D721Med (cell line): ENCODE measurements at places on chromosomes 6 and 20.

DNA sequence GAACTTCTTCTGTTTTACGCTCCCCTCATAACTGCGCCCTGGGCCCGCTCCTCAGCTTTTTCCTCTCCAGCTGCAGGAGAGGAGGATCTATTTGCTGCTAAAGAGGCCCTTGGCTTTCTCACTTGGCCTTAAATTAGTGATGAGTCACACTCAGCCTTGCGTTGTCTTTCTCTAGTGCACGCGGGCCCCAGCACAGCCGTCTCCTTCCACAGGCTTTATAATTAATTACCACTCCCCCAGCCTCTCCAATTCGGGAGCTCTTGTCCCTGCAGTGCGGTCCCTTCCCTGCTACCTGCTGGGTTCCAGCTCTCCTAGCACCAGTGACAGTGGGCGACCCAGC is 25.2 kb downstream of the PACSIN1 start:
- DNase-seq: no peak

- DNase-seq: no peak
These were observed 480.2 kb upstream of the CHD6 start for GRCh38 chr20:42098418-42098817.

DNA sequence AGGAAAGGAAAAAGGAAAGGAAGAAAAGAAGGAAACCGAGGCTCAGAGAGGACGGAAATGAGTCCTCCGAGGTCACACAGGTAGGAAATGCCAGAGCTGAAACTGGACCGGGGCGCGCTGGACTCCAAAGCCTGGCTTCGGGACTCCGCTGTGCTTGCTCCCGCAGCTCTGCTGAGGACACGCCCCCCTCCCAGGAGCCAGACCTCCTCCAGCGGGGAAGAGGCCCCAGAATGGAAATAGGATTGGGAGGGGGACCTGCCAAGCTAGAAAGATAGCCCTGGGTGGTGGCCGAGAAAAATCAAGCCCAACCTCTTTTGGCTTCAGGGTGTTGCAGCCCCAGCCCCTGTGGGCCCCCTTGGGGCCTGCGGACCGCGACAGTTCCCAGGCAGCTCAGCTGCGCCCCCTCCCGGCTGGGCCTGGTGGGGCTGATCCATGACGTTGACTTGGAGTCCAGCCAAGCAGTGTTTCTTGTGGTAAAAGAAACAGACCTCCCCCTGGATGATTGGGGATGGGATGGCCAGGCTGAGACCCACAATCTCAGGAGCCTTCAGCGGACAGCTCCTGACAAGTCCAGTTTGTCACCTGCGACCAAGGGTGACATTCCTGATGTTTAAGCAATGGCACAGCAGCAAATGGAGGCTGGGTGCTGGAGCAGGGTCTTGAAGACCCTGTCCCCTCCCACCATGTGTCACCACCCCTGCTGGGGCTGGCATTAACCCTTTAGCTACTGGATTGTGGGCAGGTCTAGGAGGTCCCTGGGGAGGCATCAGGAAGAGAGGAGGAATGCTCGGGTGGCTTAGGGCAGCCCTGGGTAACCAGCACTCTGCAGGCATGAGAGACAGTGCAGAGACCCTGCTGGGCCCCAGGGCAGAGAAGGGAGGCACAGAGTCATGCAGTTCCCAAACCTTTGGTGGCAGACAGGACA is 55.4 kb downstream of the RIPOR3 start:
- no peak for DNase-seq

- DNase-seq: no peak
These were observed 295.3 kb upstream of the FOXQ1 start for GRCh38 chr6:1016329-1017302.

GRCh38 chr20:44961870-44962267 is 1.7 kb upstream of the TOMM34 start:
- DNase-seq: no peak

- DNase-seq: no peak
These were observed 10.7 kb downstream of the ZFAND3 start for GRCh38 chr6:37830225-37830624.
